ENCODE measurements at places on chromosomes 11 and 22.

GRCh38 chr11:35282221-35282882, 137.0 kb downstream of the SLC1A2 start:
- no peak for DNase-seq

DNA sequence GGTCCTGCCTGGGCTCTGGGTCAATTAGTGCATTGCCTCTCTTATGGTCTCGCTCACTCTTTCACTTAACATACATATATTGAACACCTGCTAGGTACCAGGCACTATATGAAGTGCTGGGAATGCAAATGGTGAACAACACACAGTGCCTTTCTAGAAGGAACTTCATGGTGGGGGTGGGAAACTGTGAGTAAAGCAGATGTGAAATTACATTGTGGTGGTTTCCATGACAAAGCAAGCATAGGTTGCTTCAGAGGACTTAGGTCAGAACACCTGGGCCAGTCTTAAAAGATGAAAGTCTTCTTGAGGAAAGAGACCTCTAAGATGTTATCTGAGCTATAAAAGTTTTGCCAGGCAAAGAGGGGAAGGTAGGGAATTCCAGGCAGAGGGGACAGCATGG, 231.3 kb downstream of the BUD13 start:
- no peak for DNase-seq

DNA sequence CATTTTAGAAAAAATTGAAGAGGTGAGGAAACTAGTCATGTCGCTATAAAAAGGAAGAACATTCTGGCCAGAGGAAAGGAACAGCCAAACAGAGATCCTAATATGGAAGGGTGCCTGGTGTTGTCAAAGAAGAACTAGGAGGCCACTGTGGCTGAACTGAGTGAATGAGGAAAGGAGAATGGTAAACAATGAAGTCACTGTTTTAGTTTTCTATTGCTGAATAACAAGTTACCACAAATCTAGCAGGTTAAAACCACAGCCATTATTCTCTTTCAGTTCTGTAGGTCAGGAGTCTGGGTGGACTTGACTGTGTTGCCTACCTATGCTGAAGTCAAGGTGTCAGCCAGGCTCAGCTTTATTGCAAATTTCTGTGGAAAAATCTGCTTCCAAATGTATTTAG, 549.3 kb upstream of the CCDC90B start:
- no peak for DNase-seq

DNA sequence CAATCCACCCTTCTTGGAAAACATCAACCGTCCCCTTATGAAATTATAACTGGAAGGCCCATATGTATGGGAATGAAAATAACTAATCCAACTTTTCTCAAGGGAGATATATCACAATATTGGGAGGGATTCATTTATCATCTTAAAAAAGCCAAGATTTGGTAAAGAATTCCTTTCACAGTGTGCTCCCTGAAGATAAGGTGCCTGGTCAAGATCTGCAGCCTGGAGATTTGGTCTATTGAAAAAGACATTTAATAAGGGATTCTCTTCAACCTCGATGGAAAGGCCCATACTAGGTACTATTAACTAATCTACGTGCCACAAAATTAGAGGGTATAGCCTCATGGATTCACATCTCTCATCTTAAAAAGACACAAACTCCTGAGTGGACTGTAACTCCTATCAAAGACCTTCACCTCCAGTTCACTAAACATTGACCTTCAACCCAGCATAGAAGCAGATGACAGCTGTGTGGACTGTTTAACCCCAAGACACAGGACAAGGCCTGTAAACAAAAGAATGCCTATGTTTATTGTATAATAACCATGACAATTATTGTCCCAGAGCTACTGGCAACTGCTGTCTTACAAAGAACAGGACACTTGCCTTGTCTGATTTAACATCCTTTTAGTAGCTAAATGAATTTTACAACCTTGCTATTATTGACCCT, 4.8 kb upstream of the FDX1 start:
- no peak for DNase-seq

GRCh38 chr11:69002570-69003231, 10.3 kb downstream of the MRGPRF start:
- no peak for DNase-seq

DNA sequence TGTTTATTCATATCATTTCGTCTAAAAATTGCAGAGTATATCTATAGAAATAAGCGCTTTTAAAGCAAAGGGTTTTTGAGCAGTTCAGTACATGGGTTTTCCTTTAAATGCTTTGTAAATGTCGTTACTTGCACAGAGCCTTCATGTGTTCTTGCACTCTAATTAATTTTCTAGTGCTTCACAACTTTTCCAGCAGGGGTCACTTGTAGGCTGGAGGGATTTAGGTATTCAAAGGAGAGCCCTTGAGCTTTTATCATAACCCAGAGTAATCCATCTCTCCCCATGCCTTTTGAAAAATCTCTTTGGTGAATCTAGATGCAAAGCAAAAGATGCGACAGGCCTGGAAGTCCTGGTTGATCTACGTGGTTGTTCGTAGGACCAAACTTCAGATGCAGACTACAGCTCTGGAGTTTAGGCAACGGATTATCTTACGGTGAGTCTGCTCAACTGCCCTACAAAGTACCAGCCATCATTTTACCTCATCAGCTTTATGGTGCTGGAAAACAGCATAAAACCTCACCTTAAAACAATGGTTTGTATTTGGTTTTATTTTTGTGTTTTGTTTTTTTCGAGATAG, 60.4 kb downstream of the SFI1 start:
- DNase-seq = no peak

GRCh38 chr22:17407643-17408042, 38.4 kb downstream of the CECR2 start:
- DNase-seq = no peak

- DNase-seq = no peak
Measured at GRCh38 chr22:48941903-48942575, 885.6 kb downstream of the BRD1 start.

- no peak for DNase-seq
Measured at GRCh38 chr11:48096588-48097525, 116.5 kb downstream of the PTPRJ start.

DNA sequence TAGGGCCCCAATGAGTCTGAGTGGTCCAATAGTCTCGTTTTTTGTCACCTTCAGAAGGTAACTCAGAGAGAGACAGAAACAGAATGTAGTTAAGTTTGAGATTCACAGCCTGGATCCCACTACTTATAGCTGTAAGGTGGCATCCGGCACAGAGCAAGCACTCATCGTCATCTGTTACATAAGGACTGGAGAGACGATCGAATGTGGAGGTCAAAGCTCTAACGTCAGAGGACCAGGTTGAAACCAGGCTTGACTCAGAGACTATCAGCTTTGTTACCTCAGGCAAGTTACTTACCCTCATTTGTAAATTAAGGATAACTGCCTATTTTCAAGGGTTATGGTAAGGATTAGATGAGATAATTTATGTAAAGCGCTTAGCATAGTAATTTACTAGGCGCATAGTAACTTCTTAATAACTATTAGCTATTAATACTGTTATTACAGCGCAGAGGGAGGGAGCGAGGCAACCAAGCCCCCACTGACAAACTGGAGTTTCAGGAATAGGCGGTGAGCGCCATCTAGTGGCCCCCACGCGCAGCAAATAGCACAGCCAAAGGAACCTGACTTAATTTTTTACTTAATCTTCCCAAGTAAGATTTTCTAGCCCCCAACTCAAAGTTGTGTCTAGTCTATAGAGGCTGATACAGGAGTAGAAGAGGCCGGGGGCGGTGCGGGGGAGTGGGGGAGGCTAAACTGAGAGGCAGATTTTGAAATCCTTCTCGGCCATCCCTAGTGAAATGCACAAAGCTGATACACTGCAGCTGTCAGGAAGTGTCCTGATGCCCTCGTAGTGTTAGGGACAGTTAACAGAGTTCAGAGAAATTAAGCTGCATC, 29.0 kb upstream of the API5 start:
- peak; percentile 5 for DNase-seq

GRCh38 chr11:24155792-24156191, 341.1 kb upstream of the LUZP2 start:
- no peak for DNase-seq

DNA sequence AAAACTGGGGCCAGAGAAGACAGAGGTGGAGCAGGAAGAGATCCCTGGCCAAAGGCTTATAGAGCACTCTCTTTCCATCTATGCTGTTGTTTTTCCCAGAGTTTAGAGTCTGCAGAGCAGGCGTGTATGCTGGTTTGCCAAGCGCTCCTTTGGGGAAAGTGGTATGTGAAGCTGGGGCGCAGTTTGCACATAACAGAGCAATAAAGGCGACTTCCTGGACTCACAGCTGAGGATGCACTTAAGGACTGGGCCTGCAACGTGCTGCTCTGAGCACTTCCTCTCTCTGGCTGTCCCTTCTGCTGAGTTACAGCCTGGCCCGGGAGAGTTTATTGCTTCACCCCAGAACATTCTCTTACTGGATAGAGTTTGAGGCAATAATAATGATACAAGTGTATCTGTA, 41.7 kb downstream of the THAP12 start:
- no peak for DNase-seq

- DNase-seq = no peak
Measured at GRCh38 chr22:20972933-20973577, 6.0 kb downstream of the AIFM3 start.

DNA sequence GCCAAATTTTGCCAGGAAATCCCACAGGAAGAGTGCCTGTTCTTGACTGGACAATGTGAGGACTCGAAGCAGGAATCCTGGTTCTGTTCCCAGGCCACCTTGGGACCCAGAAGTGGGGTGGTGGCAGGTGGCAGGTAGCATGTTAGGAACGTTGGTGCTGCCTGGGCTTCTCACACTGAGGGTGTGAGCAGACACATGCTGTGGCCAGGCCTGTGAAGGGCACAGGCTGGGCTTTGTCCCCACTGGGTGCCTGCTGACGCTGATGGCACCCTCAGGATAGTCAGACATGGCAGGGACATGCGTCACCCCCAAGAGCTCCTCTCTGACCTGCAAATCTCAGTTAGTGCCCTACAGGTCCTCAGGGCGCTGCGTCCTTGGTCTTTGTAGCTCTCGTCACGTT, 21.1 kb upstream of the NECTIN1 start:
- no peak for DNase-seq

GRCh38 chr11:72141066-72141465, 5.5 kb downstream of the FOLR3 start:
- DNase-seq = no peak

DNA sequence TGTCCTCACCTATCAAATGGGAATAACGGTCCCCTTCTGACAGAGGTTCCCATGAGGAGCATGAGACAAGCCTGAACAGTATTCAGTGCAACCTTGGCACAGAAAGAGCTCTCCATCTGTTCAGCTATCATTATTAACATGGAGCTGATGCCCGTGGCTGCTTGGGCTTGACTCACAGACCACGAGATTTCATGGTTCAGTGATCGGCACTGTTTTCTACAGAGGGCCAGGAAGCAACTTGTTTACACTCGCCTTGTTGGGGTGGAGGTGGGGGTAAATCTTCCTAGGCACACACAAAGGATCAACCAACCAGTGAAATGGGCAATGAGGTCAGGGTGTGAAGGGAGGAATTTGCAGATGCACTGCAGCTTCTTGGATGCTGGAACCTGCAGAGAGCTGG, 88.2 kb downstream of the CWC15 start:
- DNase-seq = no peak
